Activated naive CD4-positive, alpha-beta T cell treated with anti-CD3 and anti-CD28 coated beads, Interleukin-2, amount 50 U/mL, for 72 hours (primary cell): ENCODE measurements at places on chromosomes 4 and X.

DNA sequence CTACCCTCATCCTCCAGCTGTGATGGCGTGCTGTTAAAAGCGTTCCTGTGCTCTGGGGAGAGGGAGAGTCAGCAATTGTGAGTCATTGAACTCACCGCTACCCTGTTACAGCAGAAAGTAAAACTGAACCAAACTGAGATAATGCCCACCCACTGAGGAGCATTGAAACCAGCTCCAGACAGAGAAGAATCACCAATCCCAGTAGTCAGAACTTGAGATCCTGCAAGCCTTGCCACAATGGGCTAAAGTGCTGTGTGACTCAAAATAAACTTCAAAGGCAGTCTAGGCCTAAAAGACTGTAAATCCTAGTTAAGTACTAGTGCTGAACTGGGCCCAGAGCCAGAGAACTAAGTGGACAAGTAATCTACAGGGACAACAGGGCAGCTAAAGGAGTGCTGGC, 1394.2 kb upstream of the DIAPH2 start:
- no peak for DNase-seq

GRCh38 chr4:75040703-75041102, 107.8 kb downstream of the PARM1 start:
- no peak for DNase-seq

DNA sequence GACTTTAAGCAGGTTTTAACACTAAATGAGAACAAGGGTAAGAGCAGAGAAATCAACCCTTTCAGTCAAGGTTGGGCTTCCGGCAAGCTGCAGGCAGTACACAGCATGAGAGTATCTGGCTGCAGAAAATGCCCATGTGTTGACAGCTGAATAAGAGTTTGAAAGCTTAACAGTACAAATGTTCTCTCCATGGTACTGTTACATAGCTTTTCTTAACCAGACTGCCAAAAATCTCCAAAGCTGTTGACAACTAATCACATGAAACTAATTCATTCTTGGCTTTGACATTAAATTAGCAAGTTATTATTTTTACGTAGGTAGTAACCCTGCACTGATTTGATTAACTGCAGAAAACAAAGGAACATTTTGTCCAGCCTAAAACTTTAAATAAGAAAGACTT, 153.5 kb downstream of the SLC10A7 start:
- DNase-seq, result no peak

- DNase-seq, result no peak
Measured at GRCh38 chr4:100424376-100424775, 93.4 kb downstream of the EMCN start.

- DNase-seq, result no peak
Measured at GRCh38 chr4:180665994-180666824, 1577.0 kb upstream of the TENM3 start.

- DNase-seq, result no peak
Measured at GRCh38 chr4:133389029-133389428, 239.9 kb downstream of the PCDH10 start.

GRCh38 chr4:11430536-11430935, 1.8 kb upstream of the HS3ST1 start:
- DNase-seq, result no peak

DNA sequence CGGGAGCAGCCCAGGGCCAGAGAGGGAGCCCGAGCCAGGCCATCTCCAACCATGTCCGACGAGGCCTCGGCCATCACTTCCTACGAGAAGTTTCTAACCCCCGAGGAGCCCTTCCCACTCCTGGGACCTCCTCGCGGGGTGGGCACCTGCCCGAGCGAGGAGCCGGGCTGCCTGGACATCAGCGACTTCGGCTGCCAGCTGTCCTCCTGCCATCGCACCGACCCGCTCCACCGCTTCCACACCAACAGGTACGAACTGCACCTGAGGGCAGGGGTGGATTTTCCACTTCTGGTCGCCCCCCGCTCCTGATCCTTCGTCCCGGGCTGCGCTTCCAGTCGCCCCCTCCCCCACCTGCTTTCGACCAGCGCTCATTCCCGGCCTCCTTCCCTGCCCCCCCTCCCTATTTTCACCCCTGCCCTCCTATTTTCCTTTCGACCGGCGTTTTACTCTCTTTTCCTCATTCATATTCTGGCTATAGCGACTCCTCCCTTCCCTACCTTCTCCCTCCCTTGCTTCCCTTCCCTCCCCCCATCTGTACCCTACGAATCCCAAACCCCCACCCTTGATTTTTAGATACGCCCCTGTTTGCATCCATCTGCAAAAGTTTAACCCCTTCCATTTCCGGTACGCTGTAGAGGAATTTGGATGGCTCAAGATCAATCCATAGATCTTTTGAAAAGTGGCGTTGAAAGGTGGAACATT, 633 bp downstream of the FAM199X start:
- DNase-seq, result no peak

- peak; percentile 36 for DNase-seq
Measured at GRCh38 chr4:88158489-88159228, at the start of gene ABCG2. ABCG2 (minus strand) TSS chr4:88158639; CDS start chr4:88139995, 18,644 bp downstream.

GRCh38 chr4:152138451-152138850, 377.6 kb upstream of the GATB start:
- no peak for DNase-seq

DNA sequence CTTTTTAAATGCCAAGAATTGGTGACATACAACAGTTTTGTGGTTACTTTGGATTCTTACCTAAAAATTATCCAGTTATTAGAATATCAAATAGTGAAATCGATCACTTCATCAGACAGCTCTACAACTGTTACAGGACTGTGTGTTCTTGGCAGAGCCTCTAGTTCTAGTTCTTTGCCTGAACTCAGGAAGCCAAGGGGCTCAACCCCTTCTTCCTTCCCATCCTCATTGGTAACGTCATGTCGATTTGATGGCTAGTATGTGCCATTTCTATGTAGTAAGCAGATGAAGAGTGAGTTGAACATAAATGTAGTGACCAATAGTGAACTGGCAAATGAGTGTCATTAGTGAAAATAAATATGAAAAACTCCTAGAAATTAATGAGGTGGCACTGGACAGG, 59.4 kb upstream of the LIMCH1 start:
- DNase-seq, result no peak
